ENCODE measurements at places on chromosomes 13 and 19. TPM values are rescaled to one million over a fixed set of nuclear protein-coding genes. Genes with fewer than 3 reads are reported as not detected.

PSG1 gene
- not detected for total RNA-seq

DACT3 gene
- 1.0 TPM for total RNA-seq

DNA sequence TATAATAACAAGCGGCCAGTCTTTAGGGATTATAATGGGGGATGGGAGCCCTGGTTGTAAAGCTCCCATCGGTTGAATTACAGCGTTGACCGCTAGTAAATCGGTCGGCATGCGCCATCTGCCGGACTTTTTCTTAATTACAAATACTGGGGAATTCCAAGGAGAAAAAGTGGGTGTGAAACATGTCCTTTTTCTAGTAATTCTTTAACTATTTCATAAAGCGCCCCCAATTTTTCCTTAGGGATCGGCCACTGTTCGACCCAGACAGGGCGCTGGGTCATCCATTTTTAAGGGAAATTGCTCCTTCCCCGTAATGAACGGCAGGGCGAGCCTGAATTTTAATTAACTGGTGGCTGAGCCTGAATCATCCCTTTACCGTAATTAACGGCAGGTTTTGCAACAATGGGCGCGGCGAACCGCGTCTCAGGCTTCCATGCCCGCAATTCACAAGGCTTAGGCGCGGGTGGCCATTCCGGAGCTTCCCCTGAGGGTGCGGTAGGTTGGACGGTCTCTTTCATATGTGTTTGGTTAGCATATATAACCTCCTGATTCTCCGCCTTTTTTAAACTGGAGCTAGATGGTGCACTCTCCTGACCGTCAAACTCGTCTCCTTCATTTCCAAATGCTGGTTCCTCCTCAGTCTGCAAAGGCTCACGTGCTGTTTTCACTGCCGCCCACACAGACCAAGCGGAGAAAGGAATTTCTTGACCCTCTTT, 30.2 kb upstream of the EVI5L start:
- peak overlapping the region; percentile 44 for H3K4me3 ChIP-seq
- no peaks in the 10 kb centered on the region for H3K36me3 ChIP-seq
- DNase-seq = no peak

- H3K27me3 ChIP-seq = no peaks in the 10 kb centered on the region
- DNase-seq = no peak
- H3K4me3 ChIP-seq = no peak overlapping the region
- H3K36me3 ChIP-seq = no peaks in the 10 kb centered on the region
These were observed 491.7 kb upstream of the SLC10A2 start for GRCh38 chr13:103557878-103558277.

DNA sequence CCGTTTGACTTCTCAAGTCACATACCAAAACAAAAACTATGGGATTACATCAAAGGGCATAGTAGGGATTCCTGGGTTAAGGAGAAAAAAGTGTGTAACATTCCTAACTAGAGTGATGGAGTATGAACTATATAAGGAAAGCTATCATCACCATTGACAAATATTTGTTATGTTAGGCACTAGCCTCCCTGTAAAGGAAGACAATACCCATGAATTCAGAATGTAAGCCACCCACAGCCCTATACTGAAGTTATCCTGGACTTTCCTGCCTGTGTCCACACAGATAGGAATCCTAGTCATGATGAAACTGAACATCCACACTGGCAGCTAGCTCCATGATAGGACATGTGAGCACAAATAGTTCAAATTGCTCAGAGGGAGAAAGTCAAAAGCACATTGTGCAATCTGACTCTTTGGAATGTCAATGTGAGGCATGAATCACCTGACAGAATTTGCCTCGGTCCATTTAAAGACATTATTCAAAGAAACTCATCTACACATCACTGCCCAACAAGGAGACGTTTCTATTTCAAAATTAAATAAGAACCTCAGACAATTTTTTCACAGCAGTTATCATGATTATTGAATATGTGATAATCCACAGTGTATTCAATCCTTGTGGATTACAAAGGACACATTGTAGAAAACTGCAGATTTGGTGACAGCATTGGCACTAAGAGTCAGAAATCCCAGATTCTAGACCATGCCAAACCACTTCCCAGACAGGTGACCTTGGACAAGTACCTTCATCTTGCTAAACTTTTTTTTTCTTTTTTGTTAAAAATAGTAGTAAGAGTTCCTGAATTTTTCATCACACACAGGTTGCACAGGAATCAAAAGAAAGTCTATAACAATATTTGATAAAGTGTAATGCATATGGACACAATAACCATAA, 529.3 kb downstream of the IRS2 start:
- H3K4me1 ChIP-seq = peaks cover 32% of the 10 kb centered on the region
- DNase-seq = peak; percentile 87
- H3K27me3 ChIP-seq = no peaks in the 10 kb centered on the region
- H3K4me3 ChIP-seq = no peak overlapping the region
- peak overlapping the region; percentile 92 for H3K27ac ChIP-seq

GRCh38 chr19:18850471-18851375, 19.0 kb downstream of the UPF1 start:
- H3K27me3 ChIP-seq = no peaks in the 10 kb centered on the region
- no peaks in the 10 kb centered on the region for H3K4me1 ChIP-seq
- H3K27ac ChIP-seq = no peak overlapping the region
- H3K36me3 ChIP-seq = peaks cover 2% of the 10 kb centered on the region
- H3K4me3 ChIP-seq = no peak overlapping the region

- peak overlapping the region; percentile 64 for H3K4me3 ChIP-seq
- no peaks in the 10 kb centered on the region for H3K27me3 ChIP-seq
- no peaks in the 10 kb centered on the region for H3K36me3 ChIP-seq
- peak overlapping the region; percentile 88 for H3K27ac ChIP-seq
These were observed 2.3 kb downstream of the ONECUT3 start for GRCh38 chr19:1755467-1756171.

GFY gene
- total RNA-seq = not detected

DNA sequence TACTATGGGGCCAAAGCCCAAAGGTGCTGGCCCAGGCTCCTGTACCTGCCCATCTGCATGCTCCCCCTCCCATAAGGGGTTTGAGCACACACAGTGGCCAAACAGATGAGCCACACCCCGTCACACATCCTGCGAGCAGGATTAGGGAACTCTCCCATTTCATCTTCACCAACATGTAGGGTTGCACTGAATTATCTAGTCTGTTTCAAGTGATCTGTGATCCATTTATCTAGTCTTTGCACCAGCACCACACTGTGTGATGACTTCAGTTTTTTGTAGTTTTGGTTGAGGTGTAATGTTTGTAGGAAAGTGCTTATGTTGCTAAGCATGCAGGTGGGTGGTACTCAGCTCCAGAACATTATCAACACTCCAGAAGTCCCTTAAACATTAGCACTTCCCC, 249.3 kb downstream of the MYO16 start:
- H3K36me3 ChIP-seq = no peaks in the 10 kb centered on the region
- no peaks in the 10 kb centered on the region for H3K27me3 ChIP-seq
- H3K27ac ChIP-seq = no peak overlapping the region
- no peak for DNase-seq
- no peak overlapping the region for H3K4me3 ChIP-seq

- no peaks in the 10 kb centered on the region for H3K4me1 ChIP-seq
- H3K36me3 ChIP-seq = no peaks in the 10 kb centered on the region
- H3K27me3 ChIP-seq = no peaks in the 10 kb centered on the region
- H3K27ac ChIP-seq = no peak overlapping the region
- DNase-seq = no peak
These were observed 48.0 kb upstream of the IPO5 start for GRCh38 chr13:97905517-97905916.

DNA sequence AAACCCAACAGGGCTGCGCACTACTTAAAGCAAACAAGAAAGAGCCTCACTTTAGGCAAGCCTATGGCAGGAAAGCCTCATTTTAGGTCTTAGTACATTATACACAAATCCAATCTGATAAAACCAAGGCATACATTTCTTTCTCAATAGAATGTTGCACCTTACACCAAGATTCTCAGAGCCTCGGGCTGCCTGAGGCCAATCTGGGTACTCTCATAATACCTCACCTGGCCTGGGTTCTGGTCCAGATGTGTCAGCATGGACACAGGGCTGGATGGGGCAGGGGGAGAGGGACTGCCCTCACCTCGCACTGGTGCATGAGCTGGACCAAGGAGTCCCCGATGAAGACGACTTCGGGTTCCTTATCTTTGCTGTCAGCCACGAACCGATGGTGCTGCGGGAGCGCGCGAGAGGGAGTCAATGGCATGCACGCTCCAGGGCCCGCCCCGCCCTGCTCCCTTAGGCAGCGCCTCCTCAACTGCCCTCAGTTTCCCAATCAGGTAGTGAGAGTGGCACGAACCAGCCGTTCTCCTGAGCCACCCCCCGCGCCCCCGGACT, at the start of gene PRR19:
TSS of gene PRR19 (plus strand) at position 487 of the 558 bp plus-strand sequence. CDS start 7,453 bp downstream, outside the sequence.
- H3K27me3 ChIP-seq = no peaks in the 10 kb centered on the region
- peaks cover 13% of the 10 kb centered on the region for H3K4me1 ChIP-seq
- H3K27ac ChIP-seq = peak within 1 kb of the TSS; percentile 79
- no peaks in the 10 kb centered on the region for H3K36me3 ChIP-seq
- no peak for DNase-seq

DNA sequence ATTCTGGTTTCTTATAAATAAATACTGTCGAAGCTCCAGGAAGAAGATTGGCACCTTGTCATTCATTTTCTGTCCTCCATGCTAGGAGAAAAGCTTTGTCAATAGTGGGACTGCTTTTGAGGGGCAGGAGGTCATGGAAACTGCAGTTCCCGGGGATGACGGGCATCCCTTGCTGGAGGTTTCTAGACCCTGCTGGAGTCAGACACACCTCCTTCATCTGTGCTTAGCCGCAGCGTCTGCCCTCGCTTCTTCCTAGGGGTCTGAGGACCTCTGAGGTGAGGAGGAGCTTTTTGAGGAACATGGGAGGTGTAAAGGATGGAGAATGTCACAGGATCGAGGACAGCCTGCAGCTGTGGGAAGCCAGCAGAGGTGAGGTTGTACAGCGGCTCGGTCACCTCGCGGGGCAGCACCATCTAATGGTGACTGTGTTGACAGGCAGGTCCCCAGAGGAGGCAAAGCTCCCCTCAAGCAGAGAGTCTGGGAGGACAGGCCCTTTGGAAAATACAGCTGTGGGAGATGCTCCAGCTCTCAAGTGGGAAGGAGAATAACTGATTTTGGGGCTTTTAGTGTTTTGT, 172.7 kb upstream of the RNF113B start:
- H3K27me3 ChIP-seq = no peaks in the 10 kb centered on the region
- no peak for DNase-seq
- H3K4me1 ChIP-seq = no peaks in the 10 kb centered on the region
- H3K27ac ChIP-seq = no peak overlapping the region
- no peaks in the 10 kb centered on the region for H3K36me3 ChIP-seq
- no peak overlapping the region for H3K4me3 ChIP-seq

All from Panc1 (cell line).